Stimulated activated CD4-positive, alpha-beta T cell treated with anti-CD3 and anti-CD28 coated beads, Interleukin-1b, Interleukin-23, amount 100 ng/mL, for 1 hour (primary cell): ENCODE measurements at places on chromosomes 3 and 15.

- DNase-seq = no peak
Measured at GRCh38 chr3:43413676-43414368, 127.5 kb downstream of the SNRK start.

DNA sequence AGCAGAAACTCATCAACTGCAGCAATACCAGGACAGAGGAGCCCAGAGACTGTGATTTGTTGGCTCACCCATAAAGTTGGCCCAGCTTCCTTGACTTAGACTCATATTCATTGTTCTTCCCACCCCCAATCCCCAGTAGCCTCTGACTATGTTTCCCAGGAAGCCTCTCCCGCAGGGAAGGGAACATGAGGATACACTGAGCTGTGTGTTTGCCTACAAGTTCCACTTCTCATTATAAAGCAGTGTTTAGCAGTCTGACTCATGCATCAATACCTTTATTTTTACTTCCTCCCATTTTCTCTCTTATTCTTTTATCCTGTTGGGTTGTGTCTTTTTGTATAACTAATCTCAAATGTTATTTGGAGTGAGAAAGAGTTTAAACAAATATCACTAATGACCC lies 111.6 kb upstream of the PHLDB2 start:
- DNase-seq = no peak

- DNase-seq = no peak
Measured at GRCh38 chr3:94440767-94441493, 378.1 kb downstream of the NSUN3 start.

GRCh38 chr3:18228060-18228459 lies 197.1 kb downstream of the SATB1 start:
- no peak for DNase-seq

- no peak for DNase-seq
Measured at GRCh38 chr15:87368511-87368910, 888.0 kb downstream of the NTRK3 start.

- DNase-seq = no peak
Measured at GRCh38 chr15:55253580-55253979, 36.0 kb downstream of the RAB27A start.

DNA sequence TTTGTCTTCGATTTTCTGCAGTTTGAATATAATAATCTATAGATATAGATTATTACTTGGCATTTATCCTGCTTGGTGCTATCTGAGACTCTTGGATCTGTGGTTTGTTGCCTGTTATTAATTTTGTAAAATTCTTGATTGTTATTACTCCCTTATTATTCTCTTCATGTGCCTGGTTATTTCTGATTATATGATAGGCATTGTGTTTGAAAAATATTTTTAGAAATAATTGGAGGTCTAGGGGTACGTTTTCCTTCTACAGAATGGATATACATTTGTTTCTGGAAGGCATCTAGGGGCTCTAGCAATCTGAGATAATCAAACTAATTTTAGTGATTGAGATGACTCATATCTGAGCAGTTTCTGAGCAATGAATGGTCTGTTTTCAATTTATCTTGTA lies 14.9 kb upstream of the CELF6 start:
- no peak for DNase-seq

GRCh38 chr3:186182850-186183249 lies 74.0 kb upstream of the ETV5 start:
- DNase-seq = no peak

DNA sequence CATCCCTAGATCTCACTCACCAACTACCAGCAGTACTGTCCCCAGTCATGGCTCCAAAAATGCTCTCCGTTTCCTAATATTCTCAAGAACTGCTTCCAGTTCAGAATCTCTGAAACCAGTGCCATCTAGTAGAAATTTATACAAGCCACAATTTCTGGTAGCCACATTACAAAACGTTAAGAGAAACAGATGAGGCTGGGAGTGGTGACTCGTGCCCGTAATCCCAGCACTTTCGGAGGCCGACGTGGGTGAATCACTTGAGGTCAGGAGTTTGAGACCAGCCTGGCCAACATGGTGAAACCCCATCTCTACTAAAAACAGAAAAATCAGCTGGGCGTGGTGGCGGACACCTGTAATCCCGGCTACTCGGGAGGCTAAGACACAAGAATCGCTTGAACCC lies 78.4 kb upstream of the RAD18 start:
- DNase-seq = no peak

GRCh38 chr3:195245531-195245951 lies 25.4 kb downstream of the XXYLT1 start:
- no peak for DNase-seq

GRCh38 chr15:85024003-85024402 lies 42.3 kb downstream of the PDE8A start:
- no peak for DNase-seq

DNA sequence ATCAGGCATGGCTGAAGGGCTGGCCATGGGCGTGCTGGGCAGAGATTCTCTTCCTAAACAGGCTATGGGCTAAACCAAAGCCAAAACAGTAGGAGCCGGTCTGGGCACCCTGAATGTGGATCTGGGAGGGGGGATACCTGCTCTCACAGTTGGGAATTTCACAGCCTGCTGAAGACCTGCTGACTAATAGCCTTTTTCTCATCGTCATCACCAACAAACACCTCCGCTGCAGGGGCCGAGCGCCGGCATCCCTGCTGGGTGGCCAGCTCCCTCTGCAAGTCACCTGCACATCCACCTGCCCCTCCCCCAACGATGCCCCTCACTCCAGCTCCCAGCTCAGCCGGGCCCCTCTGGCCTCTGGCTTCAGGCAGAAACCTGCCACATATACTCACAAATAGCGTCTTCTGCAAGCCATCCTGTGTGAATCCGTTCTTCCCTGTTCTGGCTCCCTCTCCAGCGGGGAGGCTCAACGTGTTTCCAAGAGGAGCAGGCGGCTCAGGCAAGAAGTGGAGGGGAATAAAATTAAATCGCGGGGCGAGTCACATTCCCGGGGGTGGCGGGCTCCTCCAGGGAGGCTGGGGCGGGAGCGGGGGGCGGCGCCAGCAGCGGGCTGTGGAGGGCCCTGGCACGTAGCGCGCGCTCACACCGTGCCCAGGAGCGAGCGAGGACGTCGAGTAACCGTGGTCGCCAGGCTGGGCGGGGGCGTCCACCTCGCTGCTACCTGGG lies 466 bp downstream of the IQSEC1 start:
- no peak for DNase-seq

- DNase-seq = no peak
Measured at GRCh38 chr3:126550488-126551051, 8.2 kb downstream of the C3orf22 start.

DNA sequence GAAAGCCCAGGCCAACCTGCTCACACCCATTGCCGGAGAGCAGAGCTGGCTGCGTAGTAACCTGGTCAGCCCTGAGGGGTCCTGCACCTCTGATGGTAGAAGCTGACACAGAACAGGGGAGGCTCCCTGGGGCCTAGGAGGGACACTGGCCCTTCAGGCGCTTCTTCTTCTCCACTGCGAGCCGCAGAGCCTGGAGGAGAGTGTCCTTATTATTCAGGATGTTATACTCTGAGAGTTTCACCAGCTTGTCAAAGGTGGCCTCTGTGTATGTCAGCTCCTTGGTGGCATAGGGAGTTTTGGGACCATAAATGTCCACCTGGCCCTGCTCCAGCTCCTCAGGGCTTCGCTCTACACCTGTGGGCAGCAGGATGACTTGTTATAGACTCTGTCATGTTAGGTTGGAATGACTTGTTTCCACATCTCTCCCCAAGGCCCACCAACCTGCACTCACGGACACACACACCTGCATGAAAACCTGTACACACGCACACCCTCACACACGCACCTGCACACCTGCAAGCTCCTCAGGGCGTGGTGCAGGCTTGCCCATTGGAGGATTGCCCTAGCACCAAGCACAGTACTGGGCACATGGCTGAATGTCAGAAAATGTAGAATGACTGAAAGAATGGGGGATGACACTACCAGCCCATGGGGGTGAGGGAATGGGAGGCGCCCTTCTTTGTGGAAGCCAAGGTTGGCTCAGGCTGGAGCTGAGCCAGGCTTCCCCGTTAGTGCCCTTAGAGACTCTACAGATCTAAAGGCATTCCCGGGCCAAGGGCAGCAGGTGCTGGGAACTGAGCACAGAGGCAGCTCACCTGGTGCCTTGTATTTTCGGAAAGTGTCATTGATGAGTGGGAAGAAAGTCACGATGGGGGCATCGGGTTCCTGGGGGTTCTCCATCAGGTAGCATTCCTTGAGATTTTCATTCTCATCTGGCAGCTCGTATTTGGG lies 11.5 kb upstream of the EHD4 start:
- DNase-seq = no peak

DNA sequence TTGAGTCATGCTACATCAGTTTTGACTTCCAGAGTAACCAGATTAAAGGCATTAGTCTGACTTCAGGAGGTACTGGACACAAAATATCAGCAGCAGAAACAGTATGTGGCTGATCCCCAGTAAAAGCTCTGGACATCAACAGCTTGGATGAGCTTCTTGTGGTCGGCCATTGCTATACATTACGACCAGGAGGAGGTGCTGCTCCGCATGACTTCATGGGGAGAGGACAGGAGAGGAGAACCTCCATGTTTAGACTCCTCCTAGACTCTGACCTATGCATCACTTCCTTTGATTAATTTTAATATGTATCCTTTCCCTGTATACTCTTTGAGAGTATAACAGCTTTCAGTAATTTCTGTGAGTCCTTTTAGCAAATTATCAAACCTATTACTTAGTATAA lies 285.6 kb upstream of the ARHGEF26 start:
- DNase-seq = no peak

- no peak for DNase-seq
Measured at GRCh38 chr3:25508901-25509300, 80.8 kb downstream of the RARB start.

DNA sequence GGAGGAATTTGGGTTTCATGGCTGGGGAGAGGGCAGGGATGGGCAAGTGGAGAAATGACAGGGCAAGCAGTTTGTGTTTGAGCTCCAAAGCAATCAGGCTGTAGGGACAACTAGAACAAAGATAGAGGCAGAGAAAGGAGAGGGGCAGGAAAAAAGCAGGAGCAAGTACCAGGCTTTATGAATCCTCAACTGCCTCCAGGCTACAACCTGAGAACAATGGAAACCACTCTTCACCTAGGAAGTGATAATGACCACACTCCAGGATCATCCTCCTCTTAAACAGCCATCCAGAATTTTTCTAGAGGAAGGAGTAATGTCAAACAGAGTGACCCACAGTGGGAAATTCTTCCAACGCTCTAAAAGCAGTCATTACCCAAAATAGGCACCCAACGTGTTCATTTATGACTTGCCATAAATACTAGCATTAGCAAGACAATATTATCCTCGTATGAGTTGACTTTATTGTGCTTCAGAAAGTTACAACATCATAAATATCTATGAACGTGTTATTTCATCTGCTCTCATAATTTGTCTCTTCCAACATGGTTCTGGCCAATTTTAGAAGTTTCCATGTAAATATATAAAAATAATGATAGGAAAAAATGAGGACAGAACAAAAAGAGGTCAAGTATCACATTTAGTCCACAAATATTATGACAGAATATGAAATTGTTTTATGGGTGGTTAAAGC lies 50.5 kb downstream of the TNFAIP8L3 start:
- DNase-seq = no peak

- no peak for DNase-seq
Measured at GRCh38 chr3:53215816-53216215, 40.0 kb downstream of the TKT start.

GRCh38 chr3:66463730-66464511 lies 36.9 kb downstream of the LRIG1 start:
- DNase-seq = no peak

- no peak for DNase-seq
Measured at GRCh38 chr15:28935316-28935715, 49.5 kb downstream of the APBA2 start.
